HS-5 (cell line): ENCODE measurements at places on chromosomes 1 and 21.

DNA sequence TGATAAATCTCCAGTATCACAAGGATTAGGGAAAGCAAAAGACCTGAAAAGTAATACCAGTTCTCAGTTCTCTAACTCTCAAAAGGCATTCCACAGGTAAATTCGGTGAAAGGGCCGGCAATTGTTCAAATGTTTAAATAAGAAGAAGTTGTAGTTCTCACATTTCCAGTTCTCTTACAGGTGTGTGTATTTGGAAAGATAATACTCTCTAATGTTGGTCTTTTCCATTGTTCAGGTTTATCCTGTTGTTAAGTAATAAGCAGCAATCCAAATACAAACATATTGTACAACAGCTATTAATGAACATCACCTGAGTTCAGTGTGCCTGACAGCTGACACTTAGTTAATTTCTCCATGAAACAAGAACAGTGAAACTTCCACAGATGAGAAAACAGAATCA is 13.2 kb upstream of the PRKAB2 start:
- no peak for DNase-seq

DNA sequence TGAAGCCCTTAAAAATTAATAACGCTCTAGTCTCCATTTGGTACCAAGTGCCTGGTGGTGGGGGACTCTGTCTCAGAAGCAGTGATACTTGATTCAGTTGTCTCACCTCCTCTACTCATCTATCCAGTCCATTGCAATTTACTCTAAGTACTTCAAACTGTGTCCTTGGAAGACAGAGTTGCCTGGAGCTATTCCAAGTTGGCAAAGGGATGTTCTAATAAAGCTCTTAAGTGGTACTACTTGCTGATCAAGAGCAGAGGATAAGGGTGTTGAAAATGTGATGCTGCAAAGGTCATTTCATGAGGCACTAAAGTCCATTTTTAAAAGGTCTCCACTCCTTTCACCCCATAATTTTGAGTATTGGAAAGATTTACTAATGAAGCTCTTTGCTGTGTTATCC is 142.2 kb downstream of the NFIA start:
- DNase-seq = no peak

GRCh38 chr1:19918057-19918456 is 5.4 kb downstream of the PLA2G2E start:
- peak; percentile 47 for DNase-seq

DNA sequence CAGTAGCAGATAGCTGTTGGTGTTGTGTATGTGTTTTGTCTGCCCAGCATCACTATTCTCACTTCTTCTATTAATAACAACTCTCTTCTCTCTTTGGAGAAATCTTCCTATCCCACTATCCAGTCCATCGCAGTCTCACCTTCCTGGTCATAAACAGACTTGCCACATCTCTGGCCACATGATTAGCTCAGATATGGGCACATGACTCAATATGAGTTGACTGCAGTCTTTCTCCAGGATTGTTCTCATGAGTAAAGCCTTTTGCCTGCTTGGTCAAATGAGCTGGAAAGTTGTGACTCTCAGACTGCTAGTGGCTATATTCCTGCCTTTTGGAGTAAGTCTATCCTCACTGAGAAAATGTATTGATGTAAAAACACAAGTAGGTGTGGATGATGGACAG is 32.9 kb upstream of the TADA1 start:
- DNase-seq = no peak

- no peak for DNase-seq
Measured at GRCh38 chr1:47431534-47431933, 6.3 kb upstream of the FOXD2 start.

GRCh38 chr1:91707114-91707889 is 178.6 kb downstream of the TGFBR3 start:
- no peak for DNase-seq

- DNase-seq = no peak
Measured at GRCh38 chr1:231162970-231163829, 1.3 kb downstream of the TRIM67 start.

GRCh38 chr1:99590578-99591209 is 55.2 kb upstream of the PALMD start:
- peak; percentile 80 for DNase-seq

GRCh38 chr1:50976111-50976889 is 6.3 kb downstream of the CDKN2C start:
- DNase-seq = no peak

DNA sequence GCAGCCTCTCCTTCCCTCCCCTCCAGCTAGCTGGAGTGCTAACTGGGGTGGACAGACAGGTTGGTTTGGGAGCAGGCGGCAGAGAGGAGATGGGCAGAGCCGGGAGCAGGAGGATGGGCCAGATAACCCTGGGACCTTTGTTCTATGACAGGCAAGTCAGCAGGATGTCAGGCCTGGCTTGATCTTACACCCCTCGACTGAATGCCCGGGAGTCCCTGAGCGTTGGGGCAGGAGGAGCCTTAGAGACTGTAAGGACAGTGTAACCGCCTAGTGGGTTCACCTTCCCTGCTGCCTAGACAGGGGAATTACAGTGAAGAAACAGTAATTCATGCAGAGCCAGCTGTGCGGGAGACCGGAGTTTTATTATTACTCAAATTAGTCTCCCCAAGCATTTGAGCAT is 60.2 kb downstream of the MDM4 start:
- DNase-seq = no peak

DNA sequence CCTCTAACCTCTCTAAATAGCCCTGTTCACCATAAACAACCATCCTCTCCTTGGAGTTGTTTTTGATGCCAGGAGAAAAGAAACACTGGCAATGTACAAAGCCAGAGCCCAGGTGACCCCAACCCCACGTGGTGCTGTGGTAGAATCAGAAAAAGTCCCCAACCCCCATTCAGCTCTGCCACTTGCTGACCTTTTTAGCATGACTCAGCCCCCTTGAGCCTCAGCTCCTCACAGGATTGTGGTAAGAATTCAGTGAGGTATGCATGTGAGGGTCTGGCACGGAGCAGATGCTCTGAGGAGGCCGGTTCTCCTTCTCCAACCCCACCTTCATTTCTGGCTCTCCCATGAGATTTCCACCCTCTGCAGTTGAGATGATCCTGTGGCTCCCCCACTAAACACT is 11.1 kb upstream of the CHI3L1 start:
- DNase-seq = peak; percentile 49

- no peak for DNase-seq
Measured at GRCh38 chr1:153349363-153350320, 1.0 kb upstream of the PGLYRP4 start.

DNA sequence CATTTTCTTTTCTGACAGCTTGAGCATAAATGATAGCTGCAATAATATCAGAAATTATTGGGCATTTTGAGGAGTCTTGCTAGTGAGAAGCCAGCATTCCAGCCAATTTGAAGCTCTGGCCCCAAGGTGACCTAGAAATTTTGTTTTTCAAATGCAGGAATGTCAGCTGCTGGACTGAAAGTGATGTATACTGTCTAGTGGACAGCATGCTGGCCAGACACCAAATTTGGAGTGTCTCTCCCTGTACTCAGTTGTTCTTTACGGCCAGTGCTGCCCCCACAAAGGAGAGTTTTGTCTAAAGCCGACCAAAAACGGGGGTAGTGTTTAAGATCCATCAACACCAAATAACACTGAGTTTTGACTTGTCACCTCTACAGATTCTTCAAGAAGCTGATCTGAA is 5.2 kb downstream of the RGS7 start:
- DNase-seq = no peak

GRCh38 chr1:18464665-18465050 is 16.1 kb upstream of the KLHDC7A start:
- DNase-seq = no peak

GRCh38 chr1:181122222-181122621 is 33.7 kb downstream of the IER5 start:
- no peak for DNase-seq

DNA sequence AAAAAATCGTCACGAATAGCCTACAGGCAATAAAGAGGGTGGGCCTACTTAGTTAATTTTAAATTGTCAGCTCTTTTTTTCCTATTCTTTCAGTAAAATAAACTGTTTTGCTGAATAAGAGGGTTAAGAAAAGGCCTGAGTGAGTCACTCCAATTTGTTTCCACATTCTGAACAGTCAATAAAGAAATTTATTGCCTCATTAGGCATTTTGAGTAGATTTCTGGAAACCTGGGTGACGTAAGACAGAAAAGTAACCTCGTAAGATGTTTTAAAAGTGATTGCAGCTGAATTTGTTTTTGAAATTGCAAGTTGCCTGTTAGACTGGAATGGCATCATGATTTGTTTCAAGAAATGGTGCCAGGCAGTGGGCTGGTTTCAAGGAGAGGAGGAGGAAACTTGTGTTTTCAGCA is 439.3 kb downstream of the USP25 start:
- DNase-seq = no peak

DNA sequence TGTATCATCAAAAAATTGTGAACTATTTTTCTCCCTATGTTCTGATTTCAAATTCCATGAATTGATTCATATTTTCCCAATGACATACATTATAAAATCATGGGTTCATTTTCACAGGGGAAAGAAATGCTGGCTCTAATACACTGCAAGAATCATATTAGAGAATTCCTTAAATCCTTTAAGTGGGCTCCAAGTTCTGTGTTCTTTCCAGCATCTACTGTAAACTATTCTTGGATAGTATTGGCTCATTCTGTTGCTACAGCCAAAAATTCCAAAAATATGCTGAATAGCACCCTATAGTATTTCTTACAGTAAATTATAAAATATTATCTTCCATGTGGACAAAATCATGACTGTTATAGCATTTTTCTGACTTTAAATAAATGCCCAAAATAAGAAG is 19.0 kb upstream of the C1orf105 start:
- DNase-seq = no peak

DNA sequence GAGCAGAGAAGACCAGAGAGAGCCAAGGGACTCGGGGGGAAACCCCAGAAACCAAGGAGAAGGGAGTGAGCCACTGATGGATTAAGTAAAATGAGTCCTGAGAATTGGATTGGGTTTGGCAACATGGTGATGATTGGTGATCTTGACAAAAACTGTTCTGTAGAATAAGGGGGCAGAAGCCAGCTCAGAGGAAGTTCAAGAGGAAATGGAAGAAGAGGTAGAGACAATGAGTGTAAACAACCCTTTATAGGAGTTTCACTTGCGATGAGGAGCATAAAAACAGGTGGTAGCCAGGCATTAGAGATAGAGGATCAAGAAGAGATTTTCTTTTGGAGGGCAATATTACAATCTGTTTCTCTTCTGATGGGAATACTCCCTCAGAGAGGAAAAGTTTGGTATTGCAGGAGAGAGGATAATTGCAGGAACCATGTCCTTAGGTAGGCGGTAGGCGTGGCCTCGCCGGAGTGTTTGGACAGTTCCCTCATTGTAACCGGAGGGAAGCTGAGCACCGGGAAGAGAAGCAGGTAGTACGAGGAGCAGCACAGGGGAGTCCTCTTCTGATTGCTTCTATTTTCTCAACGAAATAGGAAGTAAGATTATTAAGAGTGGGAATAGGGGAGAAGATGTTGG is 68.4 kb upstream of the TENT5C start:
- DNase-seq = no peak

DNA sequence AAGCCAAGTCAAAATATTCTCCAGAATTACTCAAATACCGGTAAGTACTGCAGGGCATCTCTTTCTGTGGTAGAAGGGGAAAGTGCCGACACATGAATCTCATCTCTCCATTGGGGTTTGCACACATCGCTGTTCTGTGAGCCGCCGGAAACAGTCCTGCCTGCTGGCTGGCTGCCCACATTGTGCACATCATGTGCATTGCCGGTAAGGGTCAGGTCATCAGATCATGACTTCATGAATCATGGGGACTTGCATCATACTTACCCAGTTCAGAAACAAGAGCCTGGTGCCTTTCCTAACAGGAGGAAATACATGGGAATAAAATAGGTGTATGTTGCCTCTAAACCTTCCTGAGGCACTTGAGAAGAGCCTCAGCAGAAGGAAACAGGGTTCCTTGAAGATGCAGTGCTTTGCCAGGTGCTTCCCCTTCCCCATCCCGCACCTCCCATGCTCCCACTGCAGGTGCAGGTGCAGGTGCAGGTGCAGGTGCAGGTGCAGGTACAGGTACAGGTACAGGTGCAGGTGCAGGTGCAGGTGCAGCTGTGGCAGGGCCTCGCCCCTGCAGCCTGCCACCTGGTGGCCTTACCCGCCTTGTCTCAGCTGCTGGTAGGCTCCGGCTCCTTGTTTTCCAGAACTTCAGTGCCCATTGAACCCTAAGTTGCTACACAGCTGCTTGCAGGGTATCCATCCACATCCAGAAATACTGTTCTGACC is 26.5 kb downstream of the GPR137B start:
- DNase-seq = peak; percentile 19

- DNase-seq = peak; percentile 36
Measured at GRCh38 chr1:152440635-152441471, 26.8 kb upstream of the CRNN start.

- DNase-seq = no peak
Measured at GRCh38 chr1:25020851-25021590, 90.9 kb upstream of the RUNX3 start.

DNA sequence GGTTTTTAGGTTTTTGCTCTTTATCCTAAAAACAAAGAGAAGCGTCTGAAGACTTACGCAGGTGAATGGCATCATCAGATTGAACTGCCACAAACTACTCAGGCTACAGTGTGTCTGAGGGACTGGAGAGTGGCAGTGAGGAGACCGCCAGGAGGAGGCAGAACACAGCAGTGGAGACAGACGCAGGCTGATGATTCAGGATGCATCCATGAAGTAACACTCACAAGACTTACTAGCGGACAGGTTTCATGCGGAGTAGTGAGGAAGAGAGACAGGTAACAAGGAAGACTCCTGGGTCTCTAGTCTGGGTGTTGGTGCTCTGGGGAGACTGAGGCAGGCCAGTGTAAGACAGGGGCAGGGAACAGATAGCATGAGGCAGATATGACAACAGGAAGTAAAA is 5.7 kb downstream of the HSF2BP start:
- no peak for DNase-seq

- DNase-seq = no peak
Measured at GRCh38 chr1:66607458-66607857, 73.5 kb downstream of the SGIP1 start.

DNA sequence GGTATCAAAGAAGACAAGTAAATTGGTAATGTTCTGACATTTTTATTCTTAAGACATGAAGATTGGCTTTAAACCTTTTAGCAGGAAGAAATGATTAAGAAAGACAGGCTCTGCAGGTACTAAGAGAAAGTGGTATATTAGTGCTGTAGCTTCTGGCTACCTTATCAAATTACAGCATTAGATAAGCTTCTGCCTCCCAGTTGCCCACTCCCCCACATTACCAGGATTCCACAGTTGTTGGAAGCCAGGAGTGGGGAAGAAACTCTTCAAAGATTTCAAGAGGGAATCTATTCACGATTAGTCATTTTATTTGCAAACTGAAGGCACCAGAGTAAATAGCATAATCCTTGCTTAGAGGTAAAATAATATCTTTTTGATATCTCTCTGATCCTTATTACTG is 274.9 kb downstream of the LMO4 start:
- DNase-seq = no peak
